ENCODE measurements at places on chromosomes 12 and 14.

GRCh38 chr14:103023881-103024473, 33.4 kb downstream of the CDC42BPB start:
- no peak for DNase-seq

DNA sequence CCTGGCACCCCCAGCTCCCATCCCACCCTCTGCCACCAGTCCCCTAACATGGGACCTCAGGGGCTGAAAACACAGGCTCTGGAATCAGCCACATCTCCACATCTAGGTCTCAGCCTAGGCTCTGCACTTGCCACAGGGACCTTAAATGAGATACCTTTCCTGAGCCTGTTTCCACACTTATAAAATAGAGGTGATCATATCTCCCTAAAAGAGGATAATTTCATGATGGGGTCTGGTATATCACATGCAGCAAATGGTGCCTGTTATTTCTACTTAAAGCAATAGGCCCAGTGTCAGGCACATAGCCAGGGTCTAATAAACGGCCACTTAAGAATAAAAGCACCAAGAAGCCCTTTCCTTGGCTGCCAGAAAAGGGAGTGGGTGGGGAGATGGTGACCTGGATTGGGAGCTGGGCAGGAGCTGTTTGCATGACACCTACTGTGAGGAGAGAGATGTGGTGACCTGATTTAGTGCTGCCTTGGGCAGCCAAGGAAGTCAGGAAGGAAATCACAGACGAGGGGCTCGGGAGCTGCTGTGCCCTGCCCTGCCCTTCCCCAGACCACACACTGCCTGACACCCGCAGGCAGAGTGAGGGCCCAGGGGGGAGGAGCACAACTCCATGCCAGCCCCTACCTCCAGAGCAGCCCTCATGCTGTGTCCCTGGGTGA, 71.2 kb downstream of the IRF2BPL start:
- no peak for DNase-seq

DNA sequence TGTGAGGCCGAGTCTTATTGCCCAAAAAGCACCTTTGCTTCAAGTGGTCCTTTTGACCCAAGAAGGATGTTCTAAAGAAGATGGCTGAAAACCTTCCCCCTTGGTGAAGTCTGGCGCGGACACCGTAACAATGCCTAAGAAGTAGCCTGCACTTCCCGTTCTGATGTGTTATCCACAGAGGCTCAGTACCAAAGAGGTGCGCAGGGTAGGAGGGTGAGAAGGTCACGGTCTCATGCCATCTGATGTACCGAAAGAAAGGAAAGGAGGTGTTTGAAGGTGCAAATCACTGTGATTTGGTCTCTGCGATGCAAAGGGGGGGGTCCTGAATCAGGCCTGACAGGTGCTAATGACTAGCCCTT, 9.9 kb downstream of the PEBP1 start:
- no peak for DNase-seq

DNA sequence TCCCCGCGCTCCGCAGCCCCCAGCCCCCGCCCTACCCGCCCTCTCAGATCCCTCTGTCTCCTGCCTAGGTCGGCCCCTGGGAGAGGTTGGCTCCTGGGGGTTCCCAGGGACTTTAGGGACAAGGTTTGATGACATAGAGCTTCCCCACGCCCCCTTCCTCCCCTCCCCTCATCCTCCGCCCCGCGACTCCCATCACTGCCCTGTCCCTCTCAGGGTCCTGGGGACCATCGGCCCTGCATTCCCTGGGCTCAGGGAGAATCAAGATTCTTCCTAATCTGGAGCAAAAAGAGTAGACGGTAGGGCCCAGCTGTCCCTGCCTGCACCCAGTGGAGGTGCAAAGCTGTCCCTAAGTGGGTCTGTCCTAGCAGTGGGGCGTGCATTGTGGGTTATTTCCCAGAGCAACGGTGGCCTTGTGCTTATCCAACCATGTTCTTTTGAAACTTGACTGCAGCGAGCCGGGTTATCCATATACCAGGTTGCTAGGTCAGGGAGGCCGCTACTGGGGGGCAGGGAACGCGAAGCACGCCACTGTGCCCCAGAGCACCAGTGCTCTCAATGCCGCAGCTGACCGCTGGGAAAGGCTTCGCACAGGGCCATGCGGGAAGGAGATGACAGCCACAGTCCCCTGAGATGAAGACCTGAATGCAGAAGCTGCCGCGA, 124.4 kb upstream of the PRMT8 start:
- no peak for DNase-seq

- DNase-seq, result no peak
These were observed 220.1 kb downstream of the GALC start for GRCh38 chr14:87772854-87773253.

- DNase-seq, result no peak
These were observed 28.2 kb downstream of the EEA1 start for GRCh38 chr12:92900941-92901340.

GRCh38 chr14:94115058-94115591, 4.6 kb downstream of the IFI27 start:
- no peak for DNase-seq

DNA sequence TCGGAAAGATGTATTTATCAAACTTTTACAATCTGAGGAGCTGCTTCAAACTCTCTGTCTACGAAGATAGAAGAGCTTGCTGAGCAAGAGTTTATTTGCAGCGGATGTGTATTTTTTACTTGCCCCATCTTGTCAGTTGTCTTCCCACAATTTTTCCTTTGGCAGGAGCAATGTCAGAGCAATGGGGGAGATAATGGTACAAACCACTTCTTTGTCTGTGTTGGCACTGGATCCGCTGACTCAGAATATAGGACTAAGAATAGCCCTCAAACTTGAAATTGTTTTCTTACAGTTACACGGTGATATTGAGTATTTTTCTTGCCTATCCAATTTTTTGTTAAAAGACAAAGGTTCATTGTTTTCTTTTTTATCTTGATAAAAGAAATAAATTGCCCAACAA, 27.6 kb downstream of the HELB start:
- DNase-seq, result no peak

GRCh38 chr14:64123241-64123822, 170.8 kb downstream of the ESR2 start:
- DNase-seq, result no peak

- DNase-seq, result no peak
These were observed 30.9 kb downstream of the LRTM2 start for GRCh38 chr12:1851151-1851701.

- DNase-seq, result no peak
These were observed 6.3 kb downstream of the TESC start for GRCh38 chr12:117092886-117093285.

- DNase-seq, result no peak
These were observed 3.1 kb downstream of the YAF2 start for GRCh38 chr12:42234970-42235369.

GRCh38 chr14:99326041-99326710, 54.2 kb upstream of the BCL11B start:
- no peak for DNase-seq

GRCh38 chr12:8065991-8066594, at the start of gene C3AR1:
Gene C3AR1, minus strand, starts transcription at chr12:8066359. Its CDS starts 6,174 bp downstream, at chr12:8060185.
- DNase-seq, result no peak

GRCh38 chr14:85764822-85765221, 234.9 kb downstream of the FLRT2 start:
- DNase-seq, result no peak

- DNase-seq, result no peak
These were observed 39.8 kb upstream of the PWP1 start for GRCh38 chr12:107645630-107646333.

- no peak for DNase-seq
These were observed 53.7 kb downstream of the EFCAB11 start for GRCh38 chr14:89900802-89901201.

DNA sequence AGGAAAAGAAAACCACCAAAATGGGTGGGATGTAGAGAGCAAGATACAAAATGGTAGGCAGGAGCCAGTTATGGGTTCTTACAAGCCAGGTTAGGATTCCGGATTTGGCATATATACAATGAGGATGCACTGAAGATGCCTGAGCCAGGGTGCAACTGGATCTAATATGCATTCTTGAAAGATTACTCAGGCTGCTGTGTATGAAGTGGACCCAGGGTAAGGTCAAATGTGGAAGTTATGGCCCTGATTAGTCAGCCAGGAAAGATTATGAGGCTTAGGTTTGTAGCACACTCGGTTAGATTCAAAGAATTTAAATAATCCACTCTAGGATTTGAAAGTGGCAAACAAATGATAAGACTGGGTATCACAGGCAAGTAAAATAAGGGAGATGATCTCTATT, 1750.7 kb upstream of the FLRT2 start:
- no peak for DNase-seq

DNA sequence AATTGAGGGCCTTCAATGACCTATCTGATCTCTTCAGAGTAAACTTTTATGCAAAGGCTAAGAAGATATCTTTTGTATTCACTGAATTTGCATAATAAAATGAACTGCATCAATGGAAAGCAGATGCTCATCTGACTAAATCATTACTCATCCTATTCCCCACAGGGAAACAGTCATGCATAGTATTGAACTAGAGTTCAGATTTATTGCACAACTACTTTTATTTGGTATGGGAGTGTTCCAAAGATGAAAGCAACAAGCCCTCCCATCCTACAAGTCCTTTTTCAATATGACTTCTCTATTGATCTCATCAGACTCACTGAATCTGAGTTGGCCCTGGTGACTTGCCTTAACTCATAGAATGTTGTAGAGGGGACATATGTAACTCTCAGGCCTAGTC, 159.8 kb downstream of the KITLG start:
- no peak for DNase-seq

DNA sequence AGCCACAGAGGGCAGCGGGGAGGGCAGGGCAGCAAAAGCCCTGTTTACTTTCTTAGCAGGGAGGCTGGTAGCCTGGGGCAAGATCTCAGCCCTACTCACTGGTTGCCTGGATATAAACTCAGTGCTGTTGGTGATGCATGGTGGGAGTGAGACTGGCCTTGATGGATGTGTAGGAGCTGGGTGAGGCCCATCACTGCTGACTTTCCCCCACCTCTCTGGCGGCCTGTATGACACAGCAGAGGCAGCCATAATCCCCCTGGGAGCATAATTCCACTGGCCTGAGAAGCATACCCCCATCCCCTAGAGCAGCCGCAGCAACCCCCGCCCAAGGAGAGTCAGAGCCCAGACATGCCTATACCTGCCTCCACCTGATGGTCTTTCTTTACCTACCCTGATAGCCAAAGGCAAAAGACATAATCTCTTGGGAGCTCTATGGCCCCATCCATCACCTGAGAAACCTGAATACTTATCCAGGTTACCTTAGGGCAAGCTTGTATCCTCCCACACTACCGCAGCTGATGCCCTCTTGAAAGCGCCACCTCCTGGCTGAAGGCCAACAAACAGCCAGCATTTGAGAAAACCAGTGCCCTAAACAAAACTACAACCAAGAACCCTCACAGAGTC, 59.3 kb downstream of the DNAI7 start:
- no peak for DNase-seq

GRCh38 chr12:95321516-95322246, 104.1 kb downstream of the VEZT start:
- DNase-seq, result no peak

DNA sequence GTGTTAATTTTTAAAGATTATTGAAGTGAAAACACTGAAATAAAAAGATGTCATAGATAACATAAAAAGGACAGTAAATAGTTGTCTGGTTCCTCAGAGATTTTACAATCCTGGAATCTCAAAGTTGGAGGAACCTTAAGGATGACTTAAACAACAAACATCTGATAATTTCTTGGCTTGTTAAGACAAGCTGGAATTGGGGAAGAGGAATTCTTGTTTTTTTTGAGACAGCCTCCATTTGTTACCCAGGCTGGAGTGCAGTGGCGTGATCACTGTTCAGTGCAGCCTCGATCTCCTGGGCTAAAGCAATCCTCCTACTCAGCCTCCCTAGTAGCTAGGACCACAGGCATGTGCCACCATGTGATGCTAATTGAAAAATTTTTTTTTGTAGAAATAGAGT, 2.3 kb downstream of the ZNF410 start:
- DNase-seq, result no peak
